Activated CD8-positive, alpha-beta memory T cell treated with anti-CD3 and anti-CD28 coated beads for 4 hours (primary cell): ENCODE measurements at places on chromosomes 4 and X.

DNA sequence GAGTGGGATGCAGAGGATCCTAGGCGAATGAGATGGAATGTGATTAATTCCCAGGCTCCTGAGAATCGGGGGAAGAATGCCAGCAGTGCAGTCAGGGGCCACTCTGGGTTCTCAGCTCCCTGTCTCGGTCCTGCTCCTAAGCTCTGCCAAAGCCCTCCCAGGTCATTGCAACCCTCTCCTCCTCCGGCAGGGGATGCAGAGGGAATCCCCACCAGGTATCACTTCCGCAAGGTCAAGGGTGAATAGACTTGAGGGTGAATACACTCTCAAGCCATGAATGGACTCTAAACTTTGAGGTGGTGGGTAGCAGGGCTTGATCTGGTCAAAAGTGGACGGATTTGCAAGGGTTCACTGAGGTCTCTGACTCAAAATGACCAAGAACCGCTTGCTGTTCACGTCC, 139.3 kb upstream of the MXRA5 start:
- no peak for DNase-seq

- DNase-seq: no peak
Measured at GRCh38 chr4:1613099-1613495, 71.0 kb downstream of the FAM53A start.

GRCh38 chr4:30330894-30331652, 389.1 kb upstream of the PCDH7 start:
- no peak for DNase-seq

- no peak for DNase-seq
Measured at GRCh38 chr4:112374850-112375249, 77.7 kb downstream of the ALPK1 start.

DNA sequence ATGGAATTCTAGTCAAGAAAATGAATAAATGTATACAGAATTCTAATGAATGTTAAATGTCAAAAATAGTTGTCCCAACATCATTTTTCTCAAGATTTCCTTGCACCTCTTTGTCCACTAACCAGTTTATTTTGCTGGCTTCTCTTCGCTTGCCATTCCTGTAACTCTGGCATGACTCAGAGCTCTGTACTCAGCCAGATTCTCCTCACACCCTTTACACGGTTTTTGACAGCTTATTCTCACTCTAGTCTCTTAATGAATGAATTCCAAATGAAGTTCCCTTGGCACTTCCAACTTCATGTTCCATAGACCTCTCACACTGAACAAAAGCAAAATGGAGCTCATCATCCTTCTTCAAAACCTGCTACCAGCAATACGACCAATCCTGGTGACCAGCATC, 419.3 kb upstream of the SLIT2 start:
- DNase-seq: no peak

DNA sequence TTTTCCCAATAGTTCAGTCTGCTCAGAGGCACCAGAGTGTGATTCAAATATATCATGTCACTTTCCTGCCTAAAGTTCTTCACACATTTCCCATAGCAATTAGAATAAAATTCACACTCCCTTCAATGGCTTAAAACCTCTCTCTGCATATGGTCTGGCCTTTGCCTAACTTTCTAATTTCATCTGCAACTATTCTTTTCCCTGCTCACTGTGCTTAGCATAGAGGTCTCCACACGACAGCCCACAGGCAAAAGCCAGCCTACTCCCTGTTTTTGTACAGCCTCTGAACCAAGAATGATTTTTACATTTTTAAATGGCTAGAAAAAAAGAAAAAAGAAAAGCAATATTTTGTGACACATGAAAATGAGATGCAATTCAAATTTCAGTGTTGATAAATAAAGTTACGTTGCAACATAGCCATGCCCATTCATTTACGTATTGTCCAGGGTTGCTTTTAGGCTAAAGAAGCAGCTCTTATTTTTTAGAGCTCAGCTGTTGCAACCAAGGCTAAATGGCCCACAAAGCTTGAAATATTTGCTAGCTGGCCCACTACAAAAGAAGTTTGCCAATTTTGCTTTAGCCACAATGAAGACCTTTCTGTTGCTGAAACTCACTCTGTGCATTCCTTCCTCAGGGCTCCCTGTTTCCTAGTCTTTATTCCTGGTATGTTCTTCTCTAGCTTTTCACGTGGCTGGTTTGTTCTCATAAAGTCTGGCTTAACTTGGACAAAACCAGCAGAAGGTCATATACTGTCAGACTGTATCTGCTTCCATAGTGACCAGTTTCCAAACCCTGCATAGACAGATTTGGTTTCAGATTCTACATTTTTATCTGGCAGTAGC, 26.6 kb upstream of the IRF2 start:
- no peak for DNase-seq

GRCh38 chrX:68115371-68115770, 317.9 kb downstream of the OPHN1 start:
- no peak for DNase-seq

DNA sequence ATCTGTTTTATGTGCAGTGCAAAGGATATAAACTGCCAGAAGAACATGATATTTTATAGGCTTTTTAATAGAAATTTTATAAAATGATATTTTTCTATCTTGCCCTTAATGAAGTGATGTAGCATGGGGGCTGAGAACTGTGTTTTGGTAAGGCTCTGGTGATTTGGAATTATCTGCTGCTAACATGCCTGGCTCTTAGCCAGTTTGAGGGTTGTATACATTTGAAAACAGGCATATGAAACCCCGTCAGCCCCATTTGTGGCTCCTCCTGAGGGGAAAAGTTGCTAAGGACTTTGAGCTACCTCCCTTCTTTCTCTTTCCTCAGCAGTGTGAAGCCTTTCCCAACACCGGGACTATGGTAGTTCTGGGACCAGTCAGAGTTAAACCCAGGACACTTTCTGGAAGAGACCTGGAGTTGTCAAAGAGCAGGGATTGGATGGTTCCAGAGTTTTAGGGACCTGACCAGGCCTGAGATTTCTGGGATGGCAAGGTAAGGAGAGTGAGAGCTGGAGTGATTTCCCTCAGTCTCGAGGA, 4.7 kb downstream of the SFRP2 start:
- no peak for DNase-seq

GRCh38 chr4:110510955-110511544, 35.1 kb downstream of the ENPEP start:
- no peak for DNase-seq

DNA sequence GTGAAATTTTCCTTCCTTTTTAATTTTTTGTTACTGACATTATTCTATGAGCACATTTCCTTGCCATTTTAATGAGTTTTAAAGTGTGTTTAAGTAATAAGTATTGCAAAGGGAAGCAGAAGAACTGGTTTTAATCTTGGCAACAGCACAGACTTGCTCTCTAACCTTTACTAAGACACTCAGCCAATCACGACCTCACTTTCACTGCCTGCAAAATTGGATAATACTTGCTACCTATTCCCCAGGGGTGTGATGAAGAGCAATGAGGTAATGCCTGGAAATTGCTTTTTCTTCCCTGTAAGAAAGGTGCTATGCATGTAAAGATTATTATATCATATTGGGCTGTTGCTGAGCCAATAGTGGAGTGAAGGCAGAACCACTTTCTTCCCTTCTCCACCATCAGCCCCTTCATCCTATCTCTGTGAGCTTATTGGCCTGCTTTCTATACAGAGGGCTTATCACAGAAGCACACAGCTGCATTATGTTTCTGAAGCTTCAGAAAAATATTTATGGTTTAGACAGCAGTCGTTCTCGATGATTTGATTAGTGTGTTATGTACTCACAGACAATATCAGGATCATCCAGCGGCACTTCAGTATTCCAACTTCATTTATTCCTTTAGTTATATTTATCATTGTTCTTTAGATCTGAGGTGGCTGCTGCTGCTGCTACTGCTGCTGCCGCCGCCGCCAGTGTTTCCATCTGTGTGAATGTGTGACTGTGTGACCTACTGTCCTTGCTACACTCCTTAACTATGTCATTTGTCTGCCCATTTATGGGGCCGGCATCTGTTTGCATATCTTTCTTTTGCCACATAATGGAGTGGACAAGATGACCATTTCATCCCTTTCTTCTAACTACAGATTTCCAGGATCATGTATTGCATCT, 255.1 kb downstream of the C4orf33 start:
- DNase-seq: no peak

GRCh38 chr4:48490012-48490679, at the start of gene ZAR1:
ZAR1 (plus strand) TSS chr4:48490252; CDS start chr4:48490292, 40 bp downstream.
- no peak for DNase-seq

- no peak for DNase-seq
Measured at GRCh38 chr4:1512738-1513660, 106.8 kb upstream of the NKX1-1 start.

DNA sequence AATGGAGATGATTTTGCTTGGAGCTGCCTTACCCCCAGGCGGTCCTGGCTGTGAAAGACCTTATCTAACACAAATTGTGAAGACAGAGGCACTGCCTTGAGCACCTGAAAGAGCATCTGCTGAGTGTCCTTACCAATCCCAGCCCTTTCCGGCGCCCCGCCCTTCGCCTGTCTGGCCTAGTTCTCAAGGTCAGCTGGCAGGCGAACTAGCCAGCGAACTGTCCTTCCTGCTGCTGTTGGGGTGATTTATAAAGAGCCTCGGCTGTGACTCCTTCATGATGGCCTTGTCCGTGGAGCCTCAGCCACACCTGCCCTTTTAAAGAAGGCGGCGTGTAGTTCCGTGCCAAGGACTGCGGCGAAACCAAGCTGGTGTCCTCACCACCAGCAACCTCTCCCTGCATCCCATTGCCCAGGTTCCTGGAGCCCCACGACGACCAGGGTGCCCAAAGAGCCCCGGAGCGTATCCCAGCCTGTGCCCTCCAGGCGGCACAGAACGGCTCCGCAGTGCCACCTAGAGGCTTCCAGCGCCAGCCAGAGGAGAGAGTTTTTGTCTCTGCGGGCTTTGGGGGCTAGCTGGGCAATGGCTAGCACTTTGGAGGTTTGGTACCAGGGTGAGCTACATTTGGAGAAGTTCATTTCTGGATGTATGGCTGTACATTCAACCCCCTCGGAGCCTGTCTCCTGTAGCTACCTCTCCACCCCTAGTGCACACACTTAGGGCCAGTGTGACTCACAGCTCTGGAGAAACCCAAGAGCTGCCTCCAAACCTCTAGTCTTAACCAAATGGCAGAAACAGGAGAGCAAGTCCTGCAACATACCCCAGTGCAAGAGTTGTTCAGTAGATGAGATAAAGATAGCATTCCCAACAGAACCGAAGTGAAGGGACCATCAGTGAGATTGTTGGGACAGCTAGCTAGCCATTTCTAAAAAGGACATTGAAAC, 36.8 kb upstream of the VMA21 start:
- DNase-seq: no peak

- no peak for DNase-seq
Measured at GRCh38 chr4:166067915-166068314, 194.9 kb downstream of the TLL1 start.

DNA sequence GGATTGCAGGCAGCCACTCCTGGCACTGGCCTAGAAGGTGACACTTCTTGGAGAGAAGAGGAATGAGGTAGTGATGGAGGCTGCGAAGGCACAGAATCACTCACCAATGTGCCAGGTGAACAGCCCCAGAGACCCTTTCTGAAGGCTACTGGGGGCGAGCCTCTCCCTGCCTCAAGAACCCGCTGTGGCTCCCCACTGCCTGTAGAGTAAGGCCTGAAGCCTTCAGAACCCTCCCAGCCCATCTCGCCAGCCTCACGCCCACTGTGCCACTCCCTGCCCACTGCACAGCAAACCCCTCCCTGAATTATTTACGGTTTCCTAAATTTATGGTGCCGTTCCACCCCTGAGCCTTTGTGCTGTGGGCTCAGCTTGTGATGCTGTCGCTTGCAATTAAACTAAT, 24.2 kb upstream of the SORCS2 start:
- DNase-seq: no peak

DNA sequence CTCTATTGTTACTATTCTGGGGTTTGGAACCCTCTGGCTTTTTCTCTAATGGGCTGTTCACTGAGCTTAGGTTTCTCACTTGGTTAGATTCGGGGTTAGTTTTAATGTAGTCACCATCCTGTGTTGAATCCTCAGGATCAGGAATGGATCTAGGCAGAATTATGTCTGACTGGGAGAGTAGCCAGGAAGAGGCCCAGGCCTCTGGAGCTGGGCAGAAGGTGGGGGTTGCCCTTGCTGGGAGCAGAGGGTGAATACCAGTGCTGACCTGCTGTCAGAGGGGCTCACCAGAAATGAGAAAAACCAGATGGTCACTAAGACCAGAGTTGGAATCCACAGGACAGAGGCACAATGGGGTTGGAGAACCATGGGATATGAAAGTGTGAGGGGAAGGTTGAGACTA, 126.6 kb upstream of the SLC4A4 start:
- no peak for DNase-seq

- no peak for DNase-seq
Measured at GRCh38 chr4:71518283-71518989, 179.6 kb downstream of the SLC4A4 start.

- DNase-seq: no peak
Measured at GRCh38 chr4:38919494-38919893, 51.9 kb downstream of the FAM114A1 start.

DNA sequence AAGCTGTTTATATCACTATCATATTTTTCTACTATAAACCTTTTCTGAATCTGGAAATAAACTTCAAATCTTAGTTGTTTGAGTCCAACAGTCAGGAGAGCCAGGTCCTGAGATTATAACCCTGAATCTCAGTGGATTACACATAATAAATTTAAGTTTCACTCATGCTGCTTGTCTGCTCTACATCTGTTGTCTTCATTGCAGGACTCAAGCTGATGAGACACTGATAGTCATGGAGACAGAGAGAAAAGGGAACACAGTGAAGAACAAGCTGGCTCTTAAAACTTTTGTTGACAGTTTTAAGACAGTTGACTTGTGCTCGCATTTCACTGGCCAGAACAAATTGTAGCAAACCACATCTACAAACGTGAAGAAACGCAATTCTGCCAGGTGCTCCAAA, 327.0 kb upstream of the CTSO start:
- DNase-seq: no peak

- no peak for DNase-seq
Measured at GRCh38 chr4:88138561-88138960, 19.9 kb downstream of the ABCG2 start.

DNA sequence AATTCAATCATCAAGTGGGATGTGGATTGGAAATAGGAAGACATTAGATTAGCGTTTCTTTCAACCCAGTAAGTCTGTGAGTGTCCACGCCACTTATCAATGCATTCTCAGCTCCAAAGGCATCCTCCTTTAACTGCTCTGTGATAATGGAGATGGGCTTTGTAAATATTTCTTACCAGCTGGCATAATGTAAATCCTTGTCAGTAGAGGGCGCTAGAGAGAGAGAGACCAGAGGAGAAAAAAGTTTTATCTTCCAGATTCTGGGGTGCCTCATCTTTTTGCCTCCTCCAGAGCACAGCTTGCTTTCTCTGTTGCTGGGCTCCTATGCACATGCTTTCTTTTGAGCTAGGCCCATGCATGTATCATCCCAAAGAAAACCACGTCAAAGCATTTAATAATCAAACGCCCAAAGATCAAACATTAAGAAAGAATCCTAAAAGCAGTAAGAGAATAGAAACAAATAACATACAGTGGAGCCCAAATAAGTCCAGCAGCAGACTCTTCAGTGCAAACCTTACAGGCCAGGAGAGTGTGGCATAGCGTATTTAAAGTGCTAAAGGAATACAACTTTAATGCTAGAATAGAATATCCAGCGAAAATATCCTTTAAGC, 9.6 kb upstream of the MTMR1 start:
- DNase-seq: no peak

GRCh38 chrX:149758068-149758714, 15.7 kb upstream of the HSFX1 start:
- no peak for DNase-seq
